Cardiac ventricle fibroblast (primary cell): ENCODE measurements at places on chromosomes 7 and 10. TPM values are rescaled to one million over a fixed set of nuclear protein-coding genes. Genes with fewer than 3 reads are reported as not detected.

The AEBP1 gene
- total RNA-seq: 165 and 178 TPM in 2 replicates

The KIF11 gene
- total RNA-seq: 3.2 and 3.5 TPM in 2 replicates

The ABCC2 gene
- total RNA-seq: 1.4 and 1.8 TPM in 2 replicates

The C10orf90 gene
- 0.15 and 2.1 TPM in 2 replicates for total RNA-seq

The DNAJC12 gene
- 6.7 and 8.3 TPM in 2 replicates for total RNA-seq

The INA gene
- 0.12 and 0.59 TPM in 2 replicates for total RNA-seq

The AKR1C8 gene
- not detected in 2 replicates for total RNA-seq

The ZNF727 gene
- total RNA-seq: 0.20 and 0.44 TPM in 2 replicates

The LBX1 gene
- total RNA-seq: not detected in 2 replicates

The HYAL4 gene
- total RNA-seq: not detected in 2 replicates

The PRLHR gene
- total RNA-seq: not detected in 2 replicates

The IFIT2 gene
- total RNA-seq: 4.2 and 5.6 TPM in 2 replicates

The MPLKIP gene
- total RNA-seq: 32.8 and 44.7 TPM in 2 replicates

The FAM180A gene
- 1.3 and 1.8 TPM in 2 replicates for total RNA-seq

The VAX1 gene
- not detected in 2 replicates for total RNA-seq

The C7orf57 gene
- total RNA-seq: not detected in 2 replicates

The C10orf62 gene
- not detected in 2 replicates for total RNA-seq

The ANKRD26 gene
- 4.1 and 9.6 TPM in 2 replicates for total RNA-seq

The IDI2 gene
- not detected in 2 replicates for total RNA-seq

The OR6V1 gene
- not detected in 2 replicates for total RNA-seq

The LRRC4 gene
- total RNA-seq: not detected in 2 replicates

The ELAPOR2 gene
- total RNA-seq: 2.3 and 3.1 TPM in 2 replicates

The AGAP4 gene
- total RNA-seq: 1.5 and 3.9 TPM in 2 replicates

The RNF32 gene
- 1.5 and 1.7 TPM in 2 replicates for total RNA-seq

The SYT15 gene
- under 0.01 TPM in 2 replicates for total RNA-seq

The HGF gene
- total RNA-seq: 264 and 285 TPM in 2 replicates

The SSC4D gene
- 0.37 and 1.2 TPM in 2 replicates for total RNA-seq

The GIMAP8 gene
- total RNA-seq: 0.62 and 0.64 TPM in 2 replicates

The CDHR3 gene
- total RNA-seq: 1.6 and 3.6 TPM in 2 replicates

The YKT6 gene
- 58.7 and 63.3 TPM in 2 replicates for total RNA-seq

The HKDC1 gene
- total RNA-seq: not detected in 2 replicates

The ECD gene
- total RNA-seq: 19.3 and 22.0 TPM in 2 replicates

The CH25H gene
- 0.69 TPM in 1 of 2 replicates, not detected in the other for total RNA-seq

The FOXP2 gene
- 2.7 and 2.8 TPM in 2 replicates for total RNA-seq

The ASAH2B gene
- total RNA-seq: 2.2 and 6.6 TPM in 2 replicates

The TRIP6 gene
- total RNA-seq: 84.1 and 115 TPM in 2 replicates

The OR2A25 gene
- not detected in 2 replicates for total RNA-seq

The GIMAP7 gene
- 0.31 and 0.49 TPM in 2 replicates for total RNA-seq

The CHRM2 gene
- total RNA-seq: 0.12 and 0.15 TPM in 2 replicates
